ENCODE measurements at places on chromosomes 11 and 22.

DNA sequence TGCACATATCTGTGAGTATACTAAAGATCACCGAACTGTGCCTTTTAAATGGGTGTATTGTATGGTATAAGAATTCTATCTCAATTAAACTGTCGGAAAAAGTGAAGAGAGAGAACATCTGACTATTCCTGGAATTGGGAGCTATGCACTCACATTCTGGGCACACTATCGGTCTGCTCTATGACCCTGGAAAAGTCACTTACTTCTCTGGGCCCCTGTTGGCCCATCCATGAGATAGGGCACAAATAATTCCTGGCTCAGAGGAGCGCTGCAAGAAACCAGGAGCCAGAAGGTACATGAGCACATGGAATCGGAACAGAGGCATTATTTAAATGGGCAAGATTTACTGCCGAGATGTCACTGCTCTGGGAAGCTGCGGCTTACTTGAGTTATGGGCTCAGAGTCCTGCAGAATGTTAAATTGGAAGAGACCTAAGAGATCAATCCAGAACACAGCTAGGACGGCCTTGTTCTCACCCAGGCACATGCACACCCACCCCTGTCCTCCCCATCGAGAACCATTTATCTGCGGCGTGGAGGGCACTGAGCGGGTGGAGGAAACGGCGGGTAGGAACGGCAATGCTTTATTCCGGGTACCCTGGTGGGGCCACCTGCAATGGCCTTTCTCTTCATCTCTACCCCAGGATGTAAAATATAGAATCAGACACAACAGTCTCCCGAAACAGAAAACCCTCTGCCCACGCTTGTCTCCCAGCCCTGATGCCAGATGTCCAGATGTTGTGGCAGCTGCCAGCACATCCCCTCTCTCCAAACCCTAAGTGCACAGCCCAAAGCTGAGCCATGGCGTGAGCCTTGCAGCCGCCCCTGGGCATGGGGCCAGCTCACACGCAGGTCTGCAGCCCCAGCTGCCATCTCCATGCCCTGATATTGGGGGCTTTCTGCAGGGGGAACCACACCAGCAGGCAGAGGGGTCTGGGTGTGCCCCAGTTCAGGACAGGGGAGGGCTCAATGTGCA is 142.4 kb downstream of the DSCAML1 start:
- DNase-seq, result no peak

DNA sequence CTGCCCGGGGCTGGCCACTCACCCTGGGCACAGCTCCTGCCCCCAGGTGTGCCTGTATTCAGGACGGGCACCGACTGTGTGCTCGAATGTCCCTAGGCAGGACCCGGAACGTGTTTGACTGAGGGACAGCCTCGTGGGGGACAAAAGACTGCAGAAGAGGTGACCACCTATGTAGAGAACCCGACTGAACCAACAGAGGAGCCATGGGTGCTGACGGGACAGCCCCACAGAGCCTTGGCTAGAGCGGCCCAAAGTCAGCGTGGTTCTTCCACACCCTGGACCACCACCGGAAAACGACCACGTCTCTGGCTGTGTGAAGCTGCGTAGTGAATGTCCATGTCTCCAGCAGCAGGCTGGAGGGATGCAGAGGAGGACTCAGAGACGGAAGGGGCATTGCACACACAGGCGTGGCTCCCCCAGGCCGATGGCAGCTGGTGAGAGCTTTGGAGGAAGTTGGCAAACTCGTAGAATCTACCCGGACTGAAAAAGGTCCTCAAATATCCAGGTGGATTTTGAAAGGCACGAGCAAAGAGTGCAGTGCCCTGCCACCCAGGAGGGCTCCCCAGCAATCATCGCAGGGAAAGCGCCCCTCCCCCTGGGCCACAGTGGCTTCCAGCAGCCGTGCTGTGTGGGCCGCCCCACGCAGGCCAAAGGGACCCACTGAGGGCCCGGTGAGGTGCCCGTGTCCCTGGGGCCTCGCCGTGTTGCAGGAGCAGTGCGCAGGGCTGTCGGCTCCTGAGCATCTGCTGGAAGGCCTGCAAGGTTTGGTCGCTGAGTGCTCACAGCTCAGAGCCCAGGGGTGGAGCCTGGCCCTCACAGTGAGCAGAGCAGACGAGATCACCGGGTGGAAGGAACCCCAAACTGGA is 17.5 kb upstream of the MUC5B start:
- DNase-seq, result no peak

DNA sequence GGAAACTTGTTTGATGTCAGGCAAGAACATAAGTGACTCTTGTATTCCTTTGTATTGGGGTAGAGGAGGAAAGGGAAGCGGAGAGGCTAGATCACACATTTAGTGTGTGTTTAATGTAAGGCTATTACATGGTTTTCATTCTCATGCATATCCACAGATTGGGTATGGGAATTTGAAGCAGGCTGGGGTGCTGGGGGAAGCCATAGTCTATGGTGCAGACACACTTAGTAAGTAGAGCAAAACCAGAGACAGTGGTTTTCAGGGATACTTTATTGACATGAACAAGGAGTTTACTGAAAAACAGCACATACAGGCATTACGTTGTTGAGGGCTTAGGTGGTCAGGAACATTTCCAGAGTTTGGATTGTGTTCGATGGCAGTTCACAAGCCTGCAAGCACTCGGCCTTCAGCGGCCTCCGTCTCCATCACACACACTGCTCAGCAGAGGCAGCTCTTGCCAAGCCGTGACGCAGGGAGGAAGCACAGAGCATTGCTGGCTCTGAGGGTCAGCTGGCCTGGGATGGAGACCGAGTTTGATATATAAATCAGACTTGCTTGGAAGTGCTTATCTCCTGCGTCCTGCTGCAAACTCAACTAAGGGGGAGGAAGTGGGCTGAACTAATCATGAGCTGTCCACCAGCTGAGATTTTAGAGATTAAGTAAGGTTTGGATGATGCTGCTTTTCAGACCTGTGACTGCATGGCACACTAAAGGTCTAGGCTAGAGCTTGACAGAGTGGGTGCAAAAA is 25.3 kb downstream of the SCN3B start:
- no peak for DNase-seq

GRCh38 chr11:8719211-8719649 is 36.6 kb downstream of the RPL27A start:
- DNase-seq, result no peak

DNA sequence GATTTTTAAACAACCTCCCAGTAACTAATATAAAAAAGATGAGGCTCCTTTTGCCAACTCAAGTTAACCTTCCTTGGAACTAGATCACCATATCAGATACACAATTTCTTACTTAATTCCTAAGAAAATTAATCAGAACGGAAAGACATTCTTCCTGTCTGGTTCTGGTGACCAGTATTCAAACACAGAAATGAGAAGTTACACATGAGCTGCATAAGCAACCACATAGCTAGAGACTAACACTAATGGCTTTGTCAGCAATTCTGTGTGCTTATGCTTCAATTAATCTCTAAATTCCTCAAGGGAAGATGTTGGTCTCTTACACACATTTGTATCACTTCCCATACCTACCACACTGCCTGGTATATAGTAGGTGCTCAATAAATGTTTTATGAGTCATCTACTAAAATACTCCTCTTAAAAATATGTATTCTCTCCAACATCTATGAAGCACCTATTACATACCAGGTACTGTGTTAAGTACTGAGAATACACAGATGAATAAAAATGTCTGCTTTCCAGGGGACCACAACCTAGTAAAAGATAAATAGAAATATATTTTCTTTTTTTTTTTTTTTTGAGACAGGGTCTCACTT is 54.5 kb downstream of the GAB2 start:
- DNase-seq, result no peak

GRCh38 chr11:100957499-100957898 is 172.1 kb downstream of the PGR start:
- DNase-seq, result no peak

DNA sequence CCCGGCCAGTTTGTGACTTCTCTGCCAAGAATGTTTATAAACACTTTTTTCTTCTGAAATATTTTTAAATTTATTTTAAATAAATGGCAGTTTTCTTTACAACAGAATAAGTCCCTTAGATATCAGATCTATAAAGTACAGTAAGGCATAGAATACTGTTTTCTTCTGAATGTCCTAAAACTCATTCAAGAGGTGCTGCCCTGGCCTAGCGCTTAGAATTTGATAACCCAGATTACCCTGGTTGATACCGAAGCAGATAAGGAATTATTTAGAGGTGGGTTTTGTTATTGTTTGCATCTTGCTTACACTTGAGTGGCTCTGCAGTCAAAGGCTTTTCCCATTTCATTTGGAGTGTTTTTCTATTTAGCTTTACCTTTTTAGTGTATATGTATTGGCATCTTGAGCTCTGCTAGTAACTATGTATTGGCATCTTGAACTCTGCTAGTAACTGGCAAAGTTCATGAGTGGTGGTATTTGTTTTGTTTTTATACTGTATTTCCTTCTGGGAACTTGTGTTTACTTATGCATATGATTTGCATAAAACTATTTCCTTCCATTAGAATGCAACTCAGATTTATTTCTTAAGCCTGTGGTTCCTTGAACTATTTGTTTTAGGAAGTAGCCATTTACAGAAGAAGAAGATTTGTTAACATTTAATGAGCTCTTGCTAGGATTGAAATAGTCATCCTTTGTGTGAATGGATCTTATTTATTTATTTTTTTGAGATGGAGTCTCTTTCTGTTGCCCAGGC is 1.2 kb downstream of the ACAD8 start:
- no peak for DNase-seq

- no peak for DNase-seq
Measured at GRCh38 chr11:79209540-79210266, 231.1 kb downstream of the TENM4 start.

GRCh38 chr11:100638648-100639047 is 48.4 kb upstream of the ARHGAP42 start:
- DNase-seq, result no peak
